ENCODE measurements at places on chromosomes 2 and 18. TPM values are rescaled to one million over a fixed set of nuclear protein-coding genes. Genes with fewer than 3 reads are reported as not detected.

Gene CCDC93
- 4.2 TPM for polyA plus RNA-seq

Gene CSRNP3
- polyA plus RNA-seq, result 0.96 TPM

Gene SIX3
- not detected for polyA plus RNA-seq

Gene SLC14A1
- not detected for polyA plus RNA-seq

Gene GLI2
- 0.23 TPM for polyA plus RNA-seq

Gene TRIM43
- polyA plus RNA-seq, result not detected

Gene PIEZO2
- 1.4 TPM for polyA plus RNA-seq

Gene REG3A
- polyA plus RNA-seq, result 27.7 TPM

Gene ANKZF1
- polyA plus RNA-seq, result 9.0 TPM

Gene B3GNT2
- 19.3 TPM for polyA plus RNA-seq

Gene C18orf54
- polyA plus RNA-seq, result 1.7 TPM

Gene POTEI
- polyA plus RNA-seq, result not detected

Gene NOL4
- not detected for polyA plus RNA-seq

Gene GPC1
- polyA plus RNA-seq, result 15.8 TPM

Gene LOXL3
- 3.5 TPM for polyA plus RNA-seq

Gene TCF7L1
- polyA plus RNA-seq, result 4.8 TPM

Gene CDH20
- polyA plus RNA-seq, result not detected

Gene ATP6V1C2
- 0.23 TPM for polyA plus RNA-seq

Gene DNMT3A
- polyA plus RNA-seq, result 4.4 TPM

Gene CNGA3
- polyA plus RNA-seq, result not detected
